ENCODE measurements at places on chromosomes 2 and 18.

DNA sequence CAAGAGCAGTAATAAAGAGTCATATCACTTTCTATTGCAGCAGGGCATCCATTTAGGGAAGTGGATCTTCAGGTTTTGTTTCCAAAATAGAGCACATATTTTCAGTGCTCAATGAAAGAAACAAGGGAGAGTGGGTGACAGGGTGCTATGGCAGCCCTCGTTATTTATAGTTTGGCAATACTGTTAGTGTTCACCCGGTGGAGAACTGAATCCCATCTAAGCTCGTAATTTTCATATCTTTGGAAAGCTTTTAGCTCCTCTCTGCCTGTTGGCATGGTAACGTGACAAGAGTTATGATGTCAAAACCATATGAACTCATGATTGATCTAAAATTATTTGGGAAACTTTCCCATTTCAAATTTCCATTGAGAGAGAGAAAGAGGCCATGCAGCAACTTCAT is 331.9 kb downstream of the LRRTM1 start:
- DNase-seq: no peak

DNA sequence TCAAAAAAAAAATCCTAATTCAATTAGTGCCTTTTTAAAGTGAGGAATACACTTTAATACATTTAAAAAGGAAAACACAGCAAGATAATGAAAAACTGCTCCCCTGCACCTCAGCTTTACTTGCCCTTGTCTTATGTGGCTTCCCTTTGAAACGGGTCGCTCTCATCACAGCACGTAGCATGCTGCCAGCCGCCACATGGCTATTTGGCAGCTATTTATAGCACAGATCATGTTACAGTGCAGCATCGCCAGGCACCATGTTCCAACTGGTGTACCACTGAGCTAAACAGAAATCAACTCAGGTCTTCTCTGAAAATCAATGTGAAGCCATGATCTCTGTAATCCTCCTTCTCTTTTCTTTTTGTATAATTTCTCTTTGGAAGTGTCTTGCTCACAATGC is 65.1 kb downstream of the TMEM182 start:
- no peak for DNase-seq

GRCh38 chr2:98377544-98377943 is 31.3 kb downstream of the CNGA3 start:
- DNase-seq: no peak

- DNase-seq: no peak
Observed at GRCh38 chr2:66101206-66101605, 333.7 kb upstream of the MEIS1 start.
